Endothelial cell of umbilical vein (primary cell): ENCODE measurements at places on chromosomes 5 and 9. TPM values are rescaled to one million over a fixed set of nuclear protein-coding genes. Genes with fewer than 3 reads are reported as not detected.

Gene TRAF1
- 2.6 and 2.8 TPM in 2 replicates for polyA plus RNA-seq

Gene CCDC192
- not detected in 2 replicates for polyA plus RNA-seq

Gene FOXD4
- polyA plus RNA-seq: 0.07 and 0.13 TPM in 2 replicates

Gene PCDHB6
- polyA plus RNA-seq: 0.03 and 0.04 TPM in 2 replicates

Gene KCTD16
- polyA plus RNA-seq: 0.13 and 0.21 TPM in 2 replicates

DNA sequence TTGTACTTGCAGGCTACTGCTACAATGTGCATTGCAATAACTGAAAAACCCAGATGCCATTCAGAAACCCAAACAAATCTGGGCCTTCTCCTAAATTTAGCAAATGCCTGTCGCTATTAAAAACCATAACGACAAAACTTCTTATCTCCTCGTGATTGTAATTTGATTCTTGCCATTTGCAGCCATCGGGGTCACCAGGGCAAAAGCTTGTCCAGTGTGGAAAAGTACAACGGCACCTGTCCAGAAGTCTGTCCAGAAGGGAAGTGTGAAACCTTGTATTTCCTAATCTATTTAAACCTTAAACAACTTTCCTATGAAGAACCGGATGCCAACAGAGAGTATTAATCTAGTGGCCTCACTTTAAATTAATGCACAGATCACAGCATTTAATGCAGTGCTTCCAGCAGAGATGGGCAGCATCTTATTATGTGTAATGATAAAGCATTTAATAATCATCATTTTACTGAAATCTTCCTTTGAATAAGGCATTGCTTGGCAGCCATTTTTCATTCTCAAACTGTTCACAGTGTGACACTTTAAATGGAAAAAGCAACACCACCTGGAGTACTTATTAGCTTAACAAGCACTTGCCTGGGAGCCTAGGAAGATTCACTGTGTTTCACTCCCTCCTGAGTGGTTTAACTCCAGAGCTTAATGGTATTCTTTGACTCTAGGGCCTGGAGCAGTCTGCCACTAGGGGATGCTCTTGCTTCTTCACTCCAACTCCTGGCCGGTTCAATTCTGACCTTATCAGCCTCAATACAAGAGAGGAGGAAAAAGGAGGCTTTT is 4.9 kb upstream of the C7 start:
- DNase-seq: peak; percentile 69

DNA sequence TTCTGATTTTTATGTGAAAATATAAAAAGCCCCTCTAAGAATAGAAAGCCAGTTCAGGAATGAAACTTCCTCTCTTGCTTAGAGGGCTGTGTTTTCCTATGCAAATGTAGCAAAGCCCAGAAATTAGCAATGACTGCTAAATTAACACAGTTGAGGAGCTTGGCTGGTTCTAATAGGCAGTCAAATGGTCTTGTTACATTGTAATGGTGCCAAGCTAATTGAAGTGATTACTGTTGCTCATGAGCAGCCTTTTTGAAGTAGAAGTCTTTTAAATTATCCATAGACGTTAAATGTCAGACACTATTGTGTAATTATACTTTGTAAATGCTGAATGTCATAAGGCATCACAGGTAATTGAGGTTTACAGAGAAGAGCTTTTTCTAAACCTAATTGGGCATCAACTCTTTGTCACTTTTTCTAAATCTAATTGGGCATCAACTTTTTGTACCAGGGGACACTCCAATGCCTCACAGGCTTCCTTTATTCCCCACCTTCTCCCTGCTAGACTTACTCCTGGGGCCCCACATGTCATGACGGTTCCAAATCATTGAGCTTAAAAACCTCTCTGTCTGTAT is 229.1 kb downstream of the PSAT1 start:
- no peak for DNase-seq

DNA sequence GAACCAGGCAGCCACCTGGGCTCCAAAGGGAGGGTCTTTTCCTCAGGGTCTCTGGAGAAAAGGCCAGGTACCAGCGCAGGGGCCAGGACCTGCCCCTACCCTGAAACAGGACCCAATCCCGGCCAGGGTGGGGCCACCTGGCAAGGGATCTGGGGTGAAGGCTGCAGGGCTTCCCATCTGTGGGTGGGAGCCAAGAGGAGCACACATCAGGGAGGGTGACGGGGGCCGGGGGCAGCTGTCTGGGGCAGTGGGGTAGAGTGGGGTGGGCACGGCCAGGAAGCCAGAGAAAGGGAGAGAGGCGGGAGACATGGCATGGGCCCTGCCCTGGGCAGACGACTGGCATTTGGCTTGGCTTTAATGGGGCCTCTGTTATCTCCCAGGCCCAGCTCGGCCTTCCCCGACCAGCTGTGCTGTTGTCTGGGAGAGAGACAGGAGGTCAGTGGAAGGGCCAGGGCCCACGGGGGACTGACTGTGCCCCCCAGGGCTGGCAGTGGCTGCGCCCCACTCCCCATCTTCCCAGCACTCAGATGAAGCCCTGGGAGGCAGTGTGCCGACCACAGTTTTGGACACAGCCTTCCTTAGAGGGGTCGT is 57.2 kb upstream of the RNF130 start:
- DNase-seq: no peak

- no peak for DNase-seq
Observed at GRCh38 chr5:175718401-175719108, 60.7 kb downstream of the HRH2 start.

DNA sequence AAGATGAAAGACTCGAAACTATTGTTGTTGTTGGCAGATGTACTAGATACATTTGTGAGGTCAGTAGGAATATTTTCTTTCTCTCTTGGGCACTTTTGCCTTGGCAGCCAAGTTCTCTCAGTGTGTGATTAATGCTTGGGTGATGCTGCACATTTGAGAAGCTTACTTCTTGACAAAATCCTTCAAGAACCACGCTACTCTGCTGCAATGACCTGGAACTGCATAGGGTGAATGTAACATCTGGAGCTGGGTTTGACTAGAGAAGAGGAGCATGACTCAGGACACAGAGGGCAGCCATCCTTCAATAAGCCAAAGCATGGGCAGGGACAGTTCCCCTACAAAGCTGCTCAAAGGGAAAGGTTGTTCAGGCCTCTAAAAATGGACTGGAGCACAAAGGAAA is 75.5 kb upstream of the PUM3 start:
- DNase-seq: no peak

GRCh38 chr5:160427607-160428006 is 6.0 kb downstream of the PTTG1 start:
- DNase-seq: no peak

DNA sequence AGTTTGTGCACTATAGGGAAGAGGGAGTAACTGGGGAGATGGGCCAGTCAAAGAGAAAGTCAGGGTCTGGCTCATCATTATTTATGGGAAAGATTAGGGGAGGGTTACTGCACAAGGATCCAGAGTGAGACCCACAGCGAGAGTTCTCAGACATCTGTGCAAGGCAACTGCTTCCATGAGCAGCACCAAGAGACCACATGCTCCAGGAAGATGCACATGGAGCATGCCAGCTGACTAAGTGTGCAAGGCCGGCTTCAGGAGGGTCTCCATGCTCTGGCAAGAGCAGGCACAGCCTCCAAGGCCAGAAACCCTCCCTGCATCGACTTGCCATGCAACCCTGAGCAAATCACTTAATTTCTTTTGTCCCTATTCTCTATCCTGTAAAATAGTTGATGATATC is 616.9 kb downstream of the CSNK1G3 start:
- no peak for DNase-seq

- DNase-seq: no peak
Observed at GRCh38 chr5:69525490-69525889, 32.9 kb downstream of the OCLN start.

GRCh38 chr5:117454716-117455212 is 880.1 kb upstream of the SEMA6A start:
- no peak for DNase-seq
